ENCODE measurements at places on chromosomes 6 and 20.

DNA sequence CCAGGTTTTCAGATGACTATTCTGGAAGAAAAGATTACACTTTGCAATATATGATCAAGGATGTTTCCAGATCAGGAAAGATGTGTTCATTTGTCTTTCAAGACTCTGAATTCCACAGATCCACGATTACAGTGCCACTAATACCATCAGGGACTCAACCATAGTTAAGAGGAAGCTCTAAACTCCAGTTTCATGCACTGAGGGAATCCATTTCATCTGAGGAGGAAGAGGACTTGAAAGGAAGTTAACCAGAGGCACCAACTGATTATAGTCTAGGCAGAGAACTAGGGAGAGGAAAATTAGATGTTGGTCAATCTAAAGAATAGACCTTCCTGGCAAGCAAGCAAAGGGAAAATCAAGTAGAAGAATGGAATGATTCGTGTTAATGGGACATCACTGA is 218.3 kb upstream of the PRDM1 start:
- no peak for DNase-seq

DNA sequence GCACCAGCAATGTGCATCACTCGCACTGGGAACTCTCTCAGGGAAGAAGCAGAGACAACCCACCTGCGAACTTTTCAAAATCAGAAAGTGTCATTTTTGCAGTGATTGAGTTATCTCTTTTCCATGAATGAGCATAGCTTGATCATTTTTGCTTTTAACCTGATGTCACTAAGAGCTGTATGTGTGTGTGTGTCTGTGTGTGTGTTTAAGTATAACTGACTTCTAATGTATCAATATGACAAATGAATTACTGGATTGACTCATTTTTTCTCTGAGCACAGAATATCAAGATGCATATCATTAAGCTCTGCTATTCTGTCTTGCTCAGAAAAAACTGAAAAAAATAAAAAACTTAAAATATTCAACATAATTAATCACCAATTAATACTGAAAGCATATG is 548.9 kb upstream of the MARCKS start:
- DNase-seq, result no peak

DNA sequence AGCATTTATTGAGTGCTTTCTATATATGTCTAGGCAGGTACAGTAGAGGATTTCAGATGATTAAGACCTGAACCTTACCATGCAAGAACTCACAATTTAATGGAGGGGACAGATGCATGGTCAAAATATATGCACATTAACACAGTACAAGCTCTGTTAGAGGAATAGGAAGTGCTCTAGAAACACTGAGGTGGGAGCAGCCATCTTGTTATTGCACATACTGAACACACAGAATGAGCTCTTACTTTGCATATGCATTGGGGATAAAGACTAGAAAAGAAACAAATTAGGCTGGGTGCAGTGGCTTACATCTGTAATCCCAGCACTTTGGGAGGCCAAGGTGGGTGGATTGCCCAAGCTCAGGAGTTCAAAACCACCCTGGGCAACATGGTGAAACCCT is 438.3 kb downstream of the UTRN start:
- DNase-seq, result no peak

DNA sequence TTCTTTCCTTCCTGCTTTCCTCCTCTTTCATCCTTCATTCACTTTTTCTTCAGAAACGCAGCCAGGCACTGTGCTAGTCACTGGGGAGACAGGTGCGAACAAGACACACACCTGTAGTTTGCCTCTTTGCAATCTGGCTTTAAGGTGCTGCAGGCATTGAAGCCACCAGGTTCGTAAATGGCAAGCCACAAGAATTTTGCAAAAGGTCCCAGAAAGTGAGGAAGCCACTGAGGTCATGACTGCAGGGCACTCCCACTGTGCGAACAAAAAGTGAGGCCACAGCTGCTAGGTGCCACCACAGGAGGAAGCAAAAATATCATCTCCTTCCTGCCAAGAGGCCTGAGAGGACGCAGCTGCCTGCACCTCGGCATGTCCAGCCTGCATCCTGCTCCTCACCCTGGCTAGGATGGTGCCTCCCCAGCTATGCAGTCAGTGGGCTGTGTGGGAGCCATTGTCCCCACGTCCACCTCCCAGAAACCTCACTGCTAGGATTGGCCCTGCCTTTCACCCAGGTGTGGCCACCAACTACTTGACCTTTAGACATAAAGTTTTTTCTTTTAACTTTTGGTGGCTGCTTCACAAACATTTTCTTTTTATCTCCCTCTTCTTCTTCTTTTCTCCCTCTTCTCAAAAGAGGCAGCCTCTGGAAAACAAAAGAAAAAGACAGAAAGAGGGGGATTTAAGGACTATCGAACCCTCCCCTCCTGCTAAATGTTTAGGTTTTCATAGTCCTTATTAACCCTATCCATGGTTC is 230.8 kb downstream of the BCAS1 start:
- no peak for DNase-seq

- no peak for DNase-seq
Observed at GRCh38 chr6:48032151-48032550, 78.8 kb downstream of the PTCHD4 start.

DNA sequence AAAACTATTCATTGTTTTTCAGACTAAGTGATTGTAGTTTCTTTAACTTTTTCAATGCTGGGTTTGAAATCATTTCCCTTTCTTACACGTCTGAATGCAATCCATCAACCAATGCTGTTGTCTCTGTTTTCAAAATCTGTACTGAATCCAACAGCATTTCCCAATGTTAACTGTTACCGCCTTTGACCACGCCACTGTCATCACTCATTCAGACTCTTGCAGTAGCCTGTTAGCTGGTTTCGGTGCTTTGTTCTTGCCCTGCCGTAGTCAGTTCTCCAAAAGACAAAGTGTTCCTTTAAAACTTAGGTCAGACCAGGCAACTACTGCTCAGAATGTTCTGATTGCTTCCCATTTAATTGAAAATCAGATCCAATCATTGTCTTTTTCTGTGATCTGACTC is 131.3 kb downstream of the PLCB4 start:
- DNase-seq, result no peak

GRCh38 chr6:158654960-158655489 is 5.2 kb downstream of the SYTL3 start:
- DNase-seq, result no peak

- DNase-seq, result no peak
Observed at GRCh38 chr6:3176562-3177355, 19.4 kb upstream of the TUBB2A start.

DNA sequence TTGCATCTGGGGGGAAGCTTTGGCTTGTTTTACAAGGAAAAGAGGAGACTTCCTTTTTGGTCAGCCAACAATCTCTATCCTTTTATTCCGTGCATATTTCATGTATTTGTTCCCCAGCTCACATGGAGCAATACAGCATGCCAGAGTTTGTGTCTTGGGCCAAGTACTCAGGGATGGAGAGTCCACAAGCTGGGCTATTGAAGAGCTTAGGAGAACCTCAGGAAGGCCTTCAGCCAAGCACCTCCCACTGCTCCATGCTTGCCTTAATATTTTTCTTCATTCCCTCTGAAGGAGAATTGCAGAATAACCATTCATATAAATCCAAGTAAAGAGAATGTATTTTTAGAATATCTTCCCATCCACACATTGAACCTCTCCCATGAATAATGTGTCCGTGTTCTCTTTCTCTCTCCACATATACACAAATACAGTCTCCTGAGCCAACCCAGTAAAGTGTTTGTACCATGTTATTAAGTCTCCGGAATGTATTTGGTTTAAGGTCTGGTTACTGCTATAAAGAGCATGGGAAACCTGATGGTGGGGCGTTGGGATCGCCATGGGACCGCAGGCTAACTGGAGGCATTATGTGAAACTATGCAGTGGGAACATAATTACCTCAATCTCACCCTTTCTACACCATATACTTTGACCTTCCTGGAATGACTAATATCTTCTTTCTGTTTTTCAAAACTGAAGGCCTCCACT is 3.0 kb downstream of the LAMA4 start:
- no peak for DNase-seq

- no peak for DNase-seq
Observed at GRCh38 chr20:5784735-5785134, 34.5 kb downstream of the SHLD1 start.
